ENCODE measurements at places on chromosomes 16 and 17. TPM values are rescaled to one million over a fixed set of nuclear protein-coding genes. Genes with fewer than 3 reads are reported as not detected.

Gene ITGAX
- total RNA-seq = 1.7 TPM

GRCh38 chr17:78716814-78717393, 65.2 kb downstream of the CYTH1 start:
- DNase-seq = peak; percentile 72

- peak; percentile 94 for DNase-seq
Observed at GRCh38 chr17:28661635-28662526, at the start of the genes SDF2 and SUPT6H. Gene SDF2 (minus strand): TSS chr17:28661906. CDS start chr17:28661876, 30 bp downstream. Gene SUPT6H (plus strand): TSS chr17:28662205. CDS start chr17:28673402, 11,197 bp downstream.

DNA sequence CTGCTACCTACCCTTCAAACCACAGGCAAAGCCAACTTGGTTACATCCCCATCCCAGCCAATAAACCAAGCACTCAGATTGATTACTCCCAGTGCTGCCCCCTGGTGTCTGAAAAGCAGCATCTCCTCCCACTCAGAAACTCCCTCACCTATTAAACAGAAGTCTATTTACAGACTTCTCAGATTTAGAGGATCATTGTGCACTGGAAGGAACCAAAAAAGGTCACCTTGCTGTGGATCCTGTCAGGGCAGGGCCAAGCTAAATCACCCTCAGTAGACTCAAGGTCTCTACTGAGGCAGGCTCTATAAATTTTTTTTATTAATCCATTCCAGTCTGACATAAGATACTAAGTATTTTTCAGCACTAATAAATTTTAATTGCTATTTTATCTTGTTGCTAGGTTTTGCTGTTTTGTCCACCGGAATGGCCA, 17.6 kb downstream of the HIGD1B start:
- peak; percentile 55 for DNase-seq

- DNase-seq = no peak
Observed at GRCh38 chr16:69417520-69418199, 6.8 kb upstream of the CYB5B start.

GRCh38 chr17:64472564-64472963, 23.6 kb downstream of the MILR1 start:
- no peak for DNase-seq

GRCh38 chr16:51638339-51639135, 487.5 kb upstream of the SALL1 start:
- no peak for DNase-seq

DNA sequence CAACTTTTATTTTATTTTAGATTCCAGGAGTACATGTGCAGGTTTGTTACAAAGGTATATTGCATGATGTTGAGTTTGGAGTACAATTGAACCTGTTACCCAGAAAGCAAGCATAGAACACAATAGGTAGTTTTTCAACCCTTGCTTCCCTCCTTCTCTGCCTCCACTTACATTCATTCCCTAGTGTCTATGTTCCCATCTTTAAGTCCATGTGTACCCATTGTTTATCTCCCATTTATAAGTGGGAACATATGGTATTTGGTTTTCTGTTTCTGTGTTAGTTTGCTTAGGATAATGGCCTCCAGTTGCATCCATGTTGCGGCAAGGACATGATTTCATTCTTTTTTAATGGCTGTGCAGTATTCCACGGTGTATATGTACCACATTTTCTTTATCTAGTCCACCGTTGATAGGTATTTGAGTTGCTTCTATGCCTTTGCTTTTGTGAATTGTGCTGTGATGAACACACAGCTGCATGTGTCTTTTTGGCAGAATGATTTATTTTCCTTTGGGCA, 114.0 kb upstream of the NACA2 start:
- no peak for DNase-seq

GRCh38 chr17:79852748-79853147, 13.5 kb upstream of the CBX4 start:
- no peak for DNase-seq

DNA sequence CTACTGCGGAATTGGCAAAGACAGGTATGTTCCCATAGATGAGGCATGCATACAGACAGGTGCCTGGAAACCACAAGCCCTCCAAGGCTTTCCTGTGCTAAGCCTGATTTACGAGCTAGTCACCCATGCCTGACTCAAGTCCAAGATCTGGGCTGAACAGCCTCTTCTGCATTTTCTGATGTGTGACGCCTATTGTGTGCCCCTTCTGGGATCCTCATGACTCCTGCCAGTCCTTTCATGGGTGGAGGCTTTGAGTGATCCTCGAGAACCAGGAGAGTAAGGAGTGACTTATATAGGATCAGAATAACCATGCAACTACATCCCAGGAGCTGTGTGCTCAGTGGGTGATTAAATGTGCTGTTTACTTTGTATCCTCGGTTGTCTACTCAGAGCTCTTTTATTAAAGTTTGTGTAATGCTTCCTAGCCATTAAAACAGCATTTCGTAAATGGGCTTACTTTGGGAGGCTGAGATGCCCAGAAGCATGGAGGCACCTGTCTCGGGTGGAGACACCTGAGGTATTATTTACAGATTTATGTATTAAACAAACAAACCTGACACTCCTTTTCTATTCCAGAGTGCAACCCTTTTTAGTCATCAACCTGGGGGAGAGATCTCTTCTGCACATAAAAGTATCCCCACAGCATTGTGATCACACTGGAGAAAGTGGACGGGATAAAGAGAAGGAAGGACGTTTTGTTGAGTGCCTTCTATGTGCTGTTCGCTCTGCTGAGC, 373.0 kb upstream of the DYNLRB2 start:
- DNase-seq = no peak

- DNase-seq = no peak
Observed at GRCh38 chr16:78075800-78076199, 23.7 kb upstream of the WWOX start.

Measured in left cardiac atrium (tissue), 4 donors.